ENCODE measurements at places on chromosomes 2 and 18. TPM values are rescaled to one million over a fixed set of nuclear protein-coding genes. Genes with fewer than 3 reads are reported as not detected.

Gene PUM2
- polyA plus RNA-seq: 57.9 TPM

Gene KCNIP3
- polyA plus RNA-seq: 6.9 TPM

DNA sequence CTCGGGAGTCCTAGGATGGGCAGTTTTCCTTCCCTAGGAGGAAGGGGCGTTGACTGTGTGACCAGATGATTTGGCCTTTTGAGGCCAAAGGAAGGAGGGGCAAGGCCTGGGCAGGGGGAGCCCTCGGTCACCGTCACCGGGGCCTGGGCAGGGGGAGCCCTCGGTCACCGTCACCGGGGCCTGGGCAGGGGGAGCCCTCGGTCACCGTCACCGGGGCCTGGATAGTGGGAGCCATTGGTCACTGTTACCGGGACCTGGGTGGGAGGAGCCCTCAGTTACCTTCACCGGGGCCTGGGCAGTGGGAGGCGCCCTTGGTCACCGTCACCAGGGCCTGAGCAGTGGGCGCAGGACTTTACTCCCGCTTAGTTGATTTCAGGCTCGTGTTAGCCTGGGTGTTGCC, 17.3 kb downstream of the D2HGDH start:
- no peaks in the 10 kb centered on the region for H3K4me1 ChIP-seq
- H3K27ac ChIP-seq: no peak overlapping the region
- no peaks in the 10 kb centered on the region for H3K27me3 ChIP-seq
- no peak for DNase-seq
- H3K4me3 ChIP-seq: no peak overlapping the region

DNA sequence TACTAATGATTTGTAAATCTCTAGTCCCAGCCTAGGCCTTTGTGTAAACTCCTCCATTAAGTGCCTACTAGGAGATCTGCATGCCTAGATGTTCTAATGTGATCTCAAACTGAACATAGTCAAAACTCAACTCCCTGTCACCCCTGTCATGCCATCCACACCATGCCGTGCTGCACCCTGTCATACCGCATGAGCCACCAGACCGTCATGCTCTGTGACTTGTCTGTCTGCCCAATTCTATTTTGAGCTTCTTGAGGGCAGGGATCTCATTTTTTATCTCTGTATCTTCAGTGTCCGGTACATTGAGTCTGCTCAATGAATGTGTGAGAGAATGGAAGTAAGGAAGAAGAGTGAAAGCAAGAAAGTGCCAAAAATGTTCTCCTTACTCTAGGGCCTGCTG, 35.5 kb downstream of the GREB1L start:
- H3K27me3 ChIP-seq: no peaks in the 10 kb centered on the region
- H3K36me3 ChIP-seq: no peaks in the 10 kb centered on the region
- H3K4me3 ChIP-seq: no peak overlapping the region
- DNase-seq: no peak
- H3K4me1 ChIP-seq: no peaks in the 10 kb centered on the region

DNA sequence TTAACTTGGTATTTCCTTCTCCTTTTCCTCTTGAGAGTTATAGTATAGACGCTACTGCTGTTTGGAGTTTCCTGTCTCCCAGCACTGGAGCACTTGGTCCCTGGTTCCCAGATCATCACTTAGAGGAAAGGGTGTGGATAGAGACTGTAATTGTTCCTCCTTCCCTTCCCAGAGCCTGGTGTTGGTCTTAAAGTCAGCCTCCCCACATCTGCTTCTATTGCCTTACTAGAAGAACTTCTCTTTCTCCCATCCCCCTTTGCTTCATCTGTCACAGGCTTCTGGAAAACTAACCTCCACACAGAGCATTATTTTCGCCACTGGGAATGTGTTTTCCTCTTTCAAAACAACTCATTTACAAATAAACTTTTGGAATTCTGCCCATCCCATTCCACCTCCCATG, 131.0 kb downstream of the CCDC85A start:
- H3K4me3 ChIP-seq: no peak overlapping the region
- H3K4me1 ChIP-seq: peaks cover 10% of the 10 kb centered on the region
- H3K27ac ChIP-seq: peak overlapping the region; percentile 83
- H3K27me3 ChIP-seq: no peaks in the 10 kb centered on the region
- no peaks in the 10 kb centered on the region for H3K36me3 ChIP-seq
